ENCODE measurements at places on chromosomes 12 and 14. TPM values are rescaled to one million over a fixed set of nuclear protein-coding genes. Genes with fewer than 3 reads are reported as not detected.

GRCh38 chr14:100780246-100780645 lies 45.7 kb upstream of the MEG3 start:
- no peaks in the 10 kb centered on the region for H3K36me3 ChIP-seq
- peaks cover 11% of the 10 kb centered on the region for H3K27me3 ChIP-seq
- no peak overlapping the region for H3K4me3 ChIP-seq
- H3K27ac ChIP-seq, result no peak overlapping the region
- H3K4me1 ChIP-seq, result no peaks in the 10 kb centered on the region

DNA sequence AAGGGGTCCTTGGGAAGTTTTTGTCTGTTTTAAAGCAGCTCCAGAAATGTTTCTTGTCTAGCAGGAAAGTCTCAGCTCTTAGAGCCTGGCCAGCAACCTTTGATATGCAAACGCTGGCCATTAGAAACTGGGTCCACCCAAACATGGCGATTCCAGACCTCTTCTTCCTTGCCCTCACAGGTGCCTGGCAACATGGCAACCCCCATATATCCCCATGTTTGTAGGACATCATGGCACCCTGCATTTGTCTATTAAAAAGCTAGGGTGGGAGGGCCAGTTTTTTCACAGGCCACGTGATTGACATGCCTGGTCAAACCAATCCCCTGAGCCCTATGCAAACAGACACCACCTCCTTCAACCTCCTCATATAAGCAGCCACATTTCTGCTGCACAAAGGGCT lies 848.7 kb upstream of the FOXG1 start:
- H3K27me3 ChIP-seq, result no peaks in the 10 kb centered on the region
- no peak overlapping the region for H3K27ac ChIP-seq
- H3K4me1 ChIP-seq, result no peaks in the 10 kb centered on the region
- H3K36me3 ChIP-seq, result no peaks in the 10 kb centered on the region

Gene PLA2G1B
- not detected for total RNA-seq

- H3K4me1 ChIP-seq, result peaks cover 36% of the 10 kb centered on the region
- H3K4me3 ChIP-seq, result no peak overlapping the region
- no peak for DNase-seq
- H3K27ac ChIP-seq, result no peak overlapping the region
- H3K36me3 ChIP-seq, result no peaks in the 10 kb centered on the region
- H3K27me3 ChIP-seq, result no peaks in the 10 kb centered on the region
Observed at GRCh38 chr12:19574601-19575000, 135.3 kb downstream of the AEBP2 start.

DNA sequence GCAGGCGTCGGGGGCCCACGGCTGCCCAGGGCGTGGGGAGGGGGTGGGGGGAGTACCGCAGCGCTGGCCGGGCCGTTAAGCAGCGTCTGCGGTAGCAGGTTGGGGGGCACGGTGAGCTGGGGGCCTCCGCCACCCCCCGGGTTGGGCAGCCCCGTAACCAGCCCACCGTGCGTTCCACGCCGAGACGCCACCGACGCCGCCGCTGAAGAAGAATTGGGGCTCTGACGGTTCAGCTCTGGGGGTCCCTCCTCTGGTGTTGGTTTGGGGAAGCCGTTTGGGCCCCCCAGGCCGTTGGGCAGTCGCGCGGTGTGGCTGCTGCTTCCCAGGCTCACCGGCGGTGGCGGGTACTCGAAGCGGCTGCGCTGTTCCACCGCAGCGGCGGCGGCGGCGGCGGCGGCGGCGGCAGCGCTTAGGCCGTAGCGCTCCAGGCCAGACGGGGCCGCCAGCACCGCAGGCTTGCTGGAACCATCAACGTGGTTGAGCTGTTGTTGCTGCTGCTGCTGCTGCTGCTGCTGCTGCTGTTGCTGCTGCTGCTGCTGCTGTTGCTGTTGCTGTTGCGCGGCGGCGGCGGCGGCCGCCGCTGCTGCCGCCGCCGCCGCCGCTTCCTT lies 1.5 kb downstream of the IRF2BPL start:
- H3K4me3 ChIP-seq, result peak overlapping the region; percentile 93
- DNase-seq, result no peak
- no peaks in the 10 kb centered on the region for H3K27me3 ChIP-seq

Gene HSP90B1
- total RNA-seq, result 199 TPM

Gene PIANP
- total RNA-seq, result 0.71 TPM

- no peaks in the 10 kb centered on the region for H3K36me3 ChIP-seq
- peak within 1 kb of the TSS; percentile 76 for H3K4me3 ChIP-seq
- H3K4me1 ChIP-seq, result peaks cover 12% of the 10 kb centered on the region
- no peaks in the 10 kb centered on the region for H3K27me3 ChIP-seq
- H3K27ac ChIP-seq, result peak within 1 kb of the TSS; percentile 84
- peak; percentile 92 for DNase-seq
Observed at GRCh38 chr14:73612339-73613045, at the start of gene ACOT6. ACOT6 (plus strand) TSS chr14:73612517; CDS start chr14:73612572, 55 bp downstream.

GRCh38 chr14:101957406-101958234 lies 6.8 kb upstream of the DYNC1H1 start:
- no peaks in the 10 kb centered on the region for H3K36me3 ChIP-seq
- H3K4me3 ChIP-seq, result no peak overlapping the region
- no peak overlapping the region for H3K27ac ChIP-seq
- no peak for DNase-seq
- no peaks in the 10 kb centered on the region for H3K27me3 ChIP-seq
- H3K4me1 ChIP-seq, result peaks cover 19% of the 10 kb centered on the region

Gene ESR2
- total RNA-seq, result 0.42 TPM
